Vagina (tissue), 2 donors: ENCODE measurements at places on chromosomes 12 and 14.

- H3K27me3 ChIP-seq = no peaks in the 10 kb centered on the region
- H3K27ac ChIP-seq = no peak overlapping the region
- DNase-seq = no peak
- no peak overlapping the region for H3K4me3 ChIP-seq
Measured at GRCh38 chr12:127239781-127240180, 1027.2 kb upstream of the TMEM132C start.

GRCh38 chr14:103304706-103305105 lies 29.3 kb upstream of the EIF5 start:
- no peaks in the 10 kb centered on the region for H3K27me3 ChIP-seq
- DNase-seq = no peak
- no peak overlapping the region for H3K27ac ChIP-seq
- H3K4me3 ChIP-seq = no peak overlapping the region
- no peaks in the 10 kb centered on the region for H3K36me3 ChIP-seq

DNA sequence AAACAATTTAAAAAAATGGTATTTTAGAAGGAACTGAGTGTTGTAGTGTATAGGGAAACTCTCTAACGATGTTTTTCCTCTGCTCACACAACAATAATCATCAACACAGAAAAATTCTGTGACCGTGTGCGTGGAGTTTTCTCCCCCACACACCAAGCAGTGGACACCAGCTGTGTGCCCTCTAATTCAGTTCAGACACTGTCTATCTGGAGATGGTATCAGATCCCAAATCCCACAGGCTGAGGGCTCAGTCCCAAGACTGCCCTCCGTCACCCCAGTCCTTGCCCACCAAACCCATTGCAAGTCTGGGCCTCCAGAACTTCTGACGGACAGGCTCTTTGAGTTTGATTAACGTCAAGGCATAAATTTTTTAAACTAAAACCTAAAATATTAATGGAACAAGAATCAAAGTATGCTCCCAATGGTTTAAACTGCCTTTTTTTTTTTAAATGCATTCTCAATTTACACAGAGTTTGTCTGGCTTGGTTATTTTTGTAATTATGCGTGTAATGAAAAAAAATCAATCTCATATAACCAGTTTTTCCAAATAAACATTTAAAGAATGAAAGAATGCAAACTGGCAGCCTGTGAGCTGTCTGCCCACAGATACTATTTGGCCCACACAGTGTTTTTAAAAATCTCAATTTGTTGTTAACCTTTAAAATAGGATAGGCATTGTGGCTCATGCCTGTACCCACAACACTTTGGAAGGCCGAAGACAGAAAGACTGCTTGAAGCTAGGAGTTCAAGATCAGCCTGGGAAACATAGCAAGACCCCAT lies 19.2 kb downstream of the BLTP3B start:
- no peaks in the 10 kb centered on the region for H3K27me3 ChIP-seq
- no peak overlapping the region for H3K27ac ChIP-seq
- DNase-seq = no peak
- peaks cover 35% of the 10 kb centered on the region for H3K4me1 ChIP-seq

GRCh38 chr14:102231476-102232347 lies 73.3 kb downstream of the MOK start:
- no peaks in the 10 kb centered on the region for H3K36me3 ChIP-seq
- no peak for DNase-seq
- no peaks in the 10 kb centered on the region for H3K27me3 ChIP-seq
- no peak overlapping the region for H3K4me3 ChIP-seq

GRCh38 chr12:109500406-109501185 lies 23.2 kb downstream of the UBE3B start:
- H3K27ac ChIP-seq = no peak overlapping the region
- H3K4me1 ChIP-seq = no peaks in the 10 kb centered on the region
- peaks cover 88% of the 10 kb centered on the region for H3K36me3 ChIP-seq
- no peak for DNase-seq
- H3K27me3 ChIP-seq = no peaks in the 10 kb centered on the region

- no peaks in the 10 kb centered on the region for H3K36me3 ChIP-seq
- H3K4me1 ChIP-seq = peaks cover 85% of the 10 kb centered on the region
- H3K27me3 ChIP-seq = no peaks in the 10 kb centered on the region
- DNase-seq = no peak
- no peak overlapping the region for H3K4me3 ChIP-seq
Measured at GRCh38 chr14:50656776-50657175, 11.3 kb downstream of the SAV1 start.

- H3K27me3 ChIP-seq = no peaks in the 10 kb centered on the region
- H3K4me3 ChIP-seq = no peak overlapping the region
- no peak overlapping the region for H3K27ac ChIP-seq
- DNase-seq = no peak
- no peaks in the 10 kb centered on the region for H3K36me3 ChIP-seq
- H3K4me1 ChIP-seq = peaks cover 25% of the 10 kb centered on the region
Measured at GRCh38 chr14:68369281-68370056, 423.4 kb downstream of the ZFP36L1 start.

DNA sequence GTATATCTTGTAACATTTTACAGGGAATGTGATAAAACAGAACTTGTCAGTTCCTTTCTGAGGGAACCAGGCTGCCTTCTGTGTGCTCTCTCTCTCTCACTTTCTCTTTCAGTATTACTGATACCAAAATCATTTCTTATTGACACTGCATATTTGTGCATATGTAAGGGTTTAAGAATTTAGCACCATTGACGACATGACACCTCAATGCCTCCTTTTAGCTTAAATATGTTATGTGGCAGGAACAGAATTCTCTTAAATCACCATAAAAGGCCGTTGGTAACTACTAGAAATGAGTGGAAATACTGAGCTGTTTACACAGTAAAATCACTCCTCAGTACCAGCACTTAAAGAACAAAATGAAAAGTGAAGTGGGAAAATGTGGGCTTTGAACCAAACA lies 457.7 kb upstream of the SYT1 start:
- H3K27me3 ChIP-seq = no peaks in the 10 kb centered on the region
- no peaks in the 10 kb centered on the region for H3K4me1 ChIP-seq
- no peak for DNase-seq
- no peaks in the 10 kb centered on the region for H3K36me3 ChIP-seq
- no peak overlapping the region for H3K27ac ChIP-seq

- H3K4me3 ChIP-seq = no peak overlapping the region
- no peaks in the 10 kb centered on the region for H3K36me3 ChIP-seq
- H3K27me3 ChIP-seq = no peaks in the 10 kb centered on the region
- DNase-seq = no peak
Measured at GRCh38 chr12:40017488-40017887, 88.4 kb downstream of the SLC2A13 start.

DNA sequence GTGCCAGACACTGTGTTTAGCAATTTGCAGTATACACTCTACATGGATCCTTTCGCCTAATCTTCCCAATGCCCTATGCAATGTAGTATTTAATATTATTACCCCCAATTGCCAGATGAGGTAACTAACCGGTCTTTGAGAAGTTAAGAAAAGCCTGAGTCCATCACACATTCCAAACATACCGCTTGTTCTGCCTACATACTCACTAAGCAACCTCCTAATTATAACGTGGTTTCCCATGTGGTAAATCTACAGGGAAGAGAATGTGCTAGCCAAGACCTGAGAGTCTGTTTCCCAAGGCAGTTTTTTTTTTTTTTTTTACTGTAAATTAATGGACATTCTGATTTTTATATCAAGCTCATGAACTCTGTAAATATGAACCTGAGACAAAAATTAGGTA lies 37.2 kb downstream of the ATP2B1 start:
- no peak overlapping the region for H3K4me3 ChIP-seq
- no peaks in the 10 kb centered on the region for H3K27me3 ChIP-seq
- peaks cover 13% of the 10 kb centered on the region for H3K4me1 ChIP-seq
- no peaks in the 10 kb centered on the region for H3K36me3 ChIP-seq
- H3K27ac ChIP-seq = no peak overlapping the region

- no peaks in the 10 kb centered on the region for H3K27me3 ChIP-seq
- no peak for DNase-seq
- H3K36me3 ChIP-seq = no peaks in the 10 kb centered on the region
Measured at GRCh38 chr12:6263931-6264330, 46.6 kb upstream of the PLEKHG6 start.

DNA sequence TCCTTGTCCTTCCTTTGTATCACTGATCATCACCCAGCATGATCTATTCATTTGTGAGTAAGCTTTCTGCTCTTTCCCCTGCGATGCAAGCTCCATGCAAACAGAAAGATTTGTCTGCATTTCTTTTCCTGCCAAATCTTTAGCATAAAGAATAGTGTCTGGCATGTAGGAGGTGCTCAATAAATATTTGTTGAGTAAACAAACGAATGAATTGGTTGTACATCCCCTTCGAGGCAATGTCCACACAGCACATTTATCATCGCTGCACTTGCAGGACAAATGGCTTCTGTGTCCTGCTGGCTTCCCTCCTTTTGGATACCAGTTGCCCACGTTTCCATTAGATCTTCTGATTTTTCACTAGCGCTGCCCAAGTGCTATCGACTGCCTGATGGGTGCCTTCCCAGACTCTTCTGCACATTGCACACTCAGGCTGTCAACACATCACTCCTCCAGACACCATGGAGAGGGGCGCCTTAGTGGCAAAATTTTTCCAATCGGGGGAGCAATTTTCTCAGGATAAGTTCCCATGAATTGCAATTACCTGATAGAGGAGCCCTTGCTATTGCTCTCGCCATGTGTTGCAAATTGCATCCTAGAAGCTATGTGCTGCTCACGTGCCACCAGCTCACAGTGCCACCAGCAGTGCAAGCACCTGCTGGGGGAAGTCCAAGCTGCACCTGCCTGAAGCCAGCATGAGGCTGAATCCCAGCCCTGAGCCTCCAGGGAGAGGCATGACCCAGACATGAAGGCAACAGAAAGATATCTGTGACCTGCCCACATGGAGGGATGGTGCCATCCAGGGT lies 206.6 kb downstream of the KIF26A start:
- no peak overlapping the region for H3K27ac ChIP-seq
- no peak for DNase-seq
- H3K4me1 ChIP-seq = no peaks in the 10 kb centered on the region
- H3K27me3 ChIP-seq = no peaks in the 10 kb centered on the region

DNA sequence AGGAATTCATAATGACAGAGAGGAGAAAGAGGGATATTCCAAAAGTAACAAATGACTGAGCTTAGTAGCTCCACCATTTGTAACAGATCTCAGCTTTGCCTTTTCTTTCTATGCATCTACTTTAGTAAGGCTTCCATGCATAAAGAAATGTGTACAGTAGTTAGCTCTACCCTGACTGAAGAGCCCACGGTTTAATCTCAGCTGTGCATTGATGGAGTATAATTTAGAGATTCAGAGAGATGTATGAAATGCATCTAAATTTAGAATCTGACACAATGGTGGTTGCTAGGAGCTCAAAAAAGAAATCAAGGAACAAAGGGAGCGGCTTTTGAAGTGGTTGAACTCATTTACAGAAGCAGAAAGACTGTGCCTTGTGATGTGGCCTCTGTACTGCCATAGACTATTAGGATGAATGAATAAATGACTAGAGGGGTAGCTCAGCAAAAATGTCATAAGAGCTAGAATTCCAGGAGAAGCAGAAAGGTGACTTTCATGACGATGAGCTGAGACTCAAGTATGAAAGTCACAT lies 838.6 kb downstream of the RPS29 start:
- no peaks in the 10 kb centered on the region for H3K27me3 ChIP-seq
- H3K4me3 ChIP-seq = no peak overlapping the region
- no peaks in the 10 kb centered on the region for H3K36me3 ChIP-seq
- H3K27ac ChIP-seq = no peak overlapping the region
- no peak for DNase-seq
- H3K4me1 ChIP-seq = no peaks in the 10 kb centered on the region

- no peak overlapping the region for H3K27ac ChIP-seq
- H3K4me3 ChIP-seq = peak overlapping the region; percentile 7
- peaks cover 4% of the 10 kb centered on the region for H3K4me1 ChIP-seq
- no peaks in the 10 kb centered on the region for H3K36me3 ChIP-seq
Measured at GRCh38 chr14:100547633-100548294, 39.5 kb downstream of the BEGAIN start.

DNA sequence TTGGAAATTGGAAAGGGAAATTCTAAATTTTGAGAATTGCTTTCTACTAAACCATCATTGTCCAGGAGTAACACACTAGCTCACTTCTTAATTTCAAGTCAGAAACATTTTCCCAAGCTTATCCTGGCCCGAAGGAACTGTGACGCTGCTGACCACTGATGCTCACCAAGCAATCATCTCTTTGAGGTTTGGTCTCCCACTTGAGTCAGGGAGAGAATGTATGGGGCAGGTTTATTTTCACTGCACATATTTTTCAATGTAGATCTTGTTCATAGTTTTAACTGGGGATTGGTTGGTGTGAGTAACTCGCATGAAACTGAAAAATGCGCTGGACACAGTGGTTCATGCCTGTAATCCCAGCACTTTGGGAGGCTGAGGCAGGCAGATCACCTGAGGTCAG lies 12.9 kb upstream of the RNASE10 start:
- H3K36me3 ChIP-seq = no peaks in the 10 kb centered on the region
- no peak overlapping the region for H3K27ac ChIP-seq
- H3K4me1 ChIP-seq = no peaks in the 10 kb centered on the region
- H3K27me3 ChIP-seq = no peaks in the 10 kb centered on the region
- no peak overlapping the region for H3K4me3 ChIP-seq
- no peak for DNase-seq

DNA sequence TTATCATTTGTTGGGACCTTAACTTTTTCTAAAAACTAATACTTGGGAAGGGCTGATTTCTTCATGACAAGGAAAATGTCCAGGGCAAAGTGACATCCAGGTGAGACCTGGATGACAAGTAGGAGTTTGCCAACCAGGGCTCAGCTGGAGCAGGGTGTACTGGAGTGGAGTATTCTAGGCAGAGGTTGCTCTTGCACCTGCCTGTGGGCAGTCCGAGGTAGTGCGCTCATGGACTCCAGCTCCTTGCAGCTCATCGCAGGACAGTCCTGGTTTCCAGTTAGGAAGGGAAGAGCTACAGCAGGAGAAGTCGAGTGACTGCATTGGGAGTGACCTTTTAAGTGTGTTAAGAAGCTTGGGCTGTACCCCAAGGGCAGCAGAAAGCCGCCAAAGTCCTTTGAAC lies 175.9 kb downstream of the PELI2 start:
- no peak overlapping the region for H3K27ac ChIP-seq
- no peak overlapping the region for H3K4me3 ChIP-seq
- no peaks in the 10 kb centered on the region for H3K36me3 ChIP-seq
- no peaks in the 10 kb centered on the region for H3K27me3 ChIP-seq
- DNase-seq = no peak
- peaks cover 7% of the 10 kb centered on the region for H3K4me1 ChIP-seq

GRCh38 chr12:60035835-60036234 lies 440.0 kb downstream of the SLC16A7 start:
- H3K4me3 ChIP-seq = no peak overlapping the region
- H3K36me3 ChIP-seq = no peaks in the 10 kb centered on the region
- no peaks in the 10 kb centered on the region for H3K4me1 ChIP-seq
- no peak for DNase-seq
- H3K27ac ChIP-seq = no peak overlapping the region

GRCh38 chr12:125185740-125186470 lies 120.7 kb downstream of the AACS start:
- DNase-seq = no peak
- H3K4me1 ChIP-seq = peaks cover 38% of the 10 kb centered on the region
- H3K27me3 ChIP-seq = peaks cover 14% of the 10 kb centered on the region

GRCh38 chr12:118307069-118307954 lies 65.4 kb downstream of the TAOK3 start:
- H3K27ac ChIP-seq = peak overlapping the region; percentile 30
- H3K27me3 ChIP-seq = no peaks in the 10 kb centered on the region
- no peaks in the 10 kb centered on the region for H3K4me1 ChIP-seq
- no peak for DNase-seq
- H3K36me3 ChIP-seq = no peaks in the 10 kb centered on the region

- H3K4me3 ChIP-seq = no peak overlapping the region
- no peak for DNase-seq
- H3K27ac ChIP-seq = no peak overlapping the region
- H3K36me3 ChIP-seq = peaks cover 6% of the 10 kb centered on the region
- H3K27me3 ChIP-seq = no peaks in the 10 kb centered on the region
- peaks cover 14% of the 10 kb centered on the region for H3K4me1 ChIP-seq
Measured at GRCh38 chr12:45336331-45336730, 120.4 kb downstream of the ANO6 start.
